ENCODE measurements at places on chromosomes 12 and 14. TPM values are rescaled to one million over a fixed set of nuclear protein-coding genes. Genes with fewer than 3 reads are reported as not detected.

GRCh38 chr12:84842406-84843013, 70.1 kb downstream of the SLC6A15 start:
- DNase-seq: no peak
- H3K4me3 ChIP-seq: no peak overlapping the region
- H3K36me3 ChIP-seq: no peaks in the 10 kb centered on the region
- H3K27me3 ChIP-seq: no peaks in the 10 kb centered on the region
- peaks cover 16% of the 10 kb centered on the region for H3K4me1 ChIP-seq
- H3K27ac ChIP-seq: no peak overlapping the region

Gene STAC3
- 4.5 TPM for total RNA-seq

- DNase-seq: no peak
- no peaks in the 10 kb centered on the region for H3K36me3 ChIP-seq
- H3K27me3 ChIP-seq: peaks cover 17% of the 10 kb centered on the region
These were observed 16.2 kb downstream of the PYGL start for GRCh38 chr14:50928002-50928635.

Gene CNTN1
- total RNA-seq: not detected

GRCh38 chr12:21566223-21566906, 38.3 kb downstream of the GYS2 start:
- no peak overlapping the region for H3K27ac ChIP-seq
- no peak for DNase-seq
- H3K4me3 ChIP-seq: no peak overlapping the region

Gene ZDHHC22
- total RNA-seq: not detected

DNA sequence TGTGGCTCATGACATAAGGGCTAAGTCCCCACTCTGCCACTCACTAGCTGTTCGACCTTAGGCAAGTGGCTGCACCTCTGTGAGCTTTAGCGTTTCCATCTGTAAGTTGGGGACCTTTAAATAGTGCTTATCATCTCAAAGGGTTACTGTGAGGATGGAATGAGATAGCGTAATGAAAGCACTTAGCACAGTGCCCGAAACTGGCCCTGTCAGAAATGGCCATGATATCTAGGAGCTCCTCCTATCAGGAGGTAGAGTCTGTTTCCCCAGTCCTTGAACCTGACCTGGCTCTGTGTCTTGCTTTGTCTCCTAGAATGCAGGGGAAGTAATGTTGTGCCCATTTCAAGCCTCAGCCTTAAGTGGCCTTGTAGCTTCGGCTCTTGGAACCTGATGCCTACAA, 211.0 kb downstream of the RBM19 start:
- H3K4me3 ChIP-seq: no peak overlapping the region
- DNase-seq: no peak
- no peak overlapping the region for H3K27ac ChIP-seq
- H3K27me3 ChIP-seq: no peaks in the 10 kb centered on the region
- H3K4me1 ChIP-seq: no peaks in the 10 kb centered on the region
